ENCODE measurements at places on chromosomes 4 and X.

DNA sequence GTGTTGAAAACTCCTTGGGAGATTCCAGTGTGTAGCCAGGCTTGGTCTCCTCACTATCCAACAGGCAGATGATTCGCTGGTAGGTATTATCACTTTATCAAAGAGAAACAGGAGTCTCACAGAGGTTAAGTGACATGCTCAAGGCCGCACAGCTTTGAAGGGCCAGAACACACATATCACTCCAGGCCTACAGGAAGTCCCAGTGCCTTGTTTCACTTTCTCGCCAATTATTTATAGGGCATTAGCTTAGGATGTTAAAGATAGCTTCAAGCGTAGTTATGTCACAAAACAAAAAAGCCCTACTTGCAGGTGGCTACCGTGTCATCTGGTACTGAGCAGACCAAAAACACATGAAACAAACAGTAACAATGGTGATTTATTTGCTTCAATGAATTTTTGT is 13.2 kb downstream of the ATP8A1 start:
- DNase-seq, result no peak

- DNase-seq, result no peak
These were observed 30.0 kb downstream of the CTBP1 start for GRCh38 chr4:1218634-1219565.

GRCh38 chrX:24294619-24295018 is 19.2 kb downstream of the SUPT20HL2 start:
- no peak for DNase-seq

DNA sequence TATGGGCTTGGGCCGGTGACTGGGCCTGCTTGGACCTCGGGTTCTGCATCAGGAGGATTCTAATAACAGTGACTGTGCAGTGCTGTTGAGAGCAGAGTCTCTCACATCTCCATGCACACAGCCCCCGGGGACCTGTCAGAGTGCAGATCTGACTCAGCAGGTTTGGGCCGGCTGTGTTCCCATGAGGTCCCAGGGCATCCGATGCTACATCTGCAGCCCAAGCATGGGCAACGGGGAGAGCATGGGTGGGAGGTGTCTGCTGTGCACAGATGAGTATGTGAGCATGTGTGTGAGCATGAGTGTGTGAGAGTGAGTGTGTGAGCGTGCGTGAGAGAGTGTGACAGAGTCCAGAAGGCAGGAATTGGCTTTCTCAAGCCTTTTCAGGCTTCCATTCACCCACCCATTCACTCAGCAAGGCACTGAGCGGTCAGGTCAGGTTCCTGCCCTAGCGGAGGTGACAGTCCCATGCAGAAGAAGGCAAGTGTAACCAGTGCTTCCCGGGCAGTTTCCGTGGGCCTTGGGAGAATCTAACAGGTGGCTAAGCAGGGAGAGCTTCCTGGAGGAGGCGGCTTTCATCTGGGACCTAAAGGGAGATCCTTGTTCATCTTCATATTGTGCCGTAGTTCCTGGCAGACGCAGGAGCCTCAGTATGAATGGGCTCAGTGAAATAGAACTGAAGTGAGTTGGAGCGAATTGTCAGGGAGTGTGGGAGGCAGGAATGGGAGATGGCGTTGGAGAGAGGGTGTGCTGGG is 62.6 kb downstream of the SORCS2 start:
- DNase-seq, result no peak

DNA sequence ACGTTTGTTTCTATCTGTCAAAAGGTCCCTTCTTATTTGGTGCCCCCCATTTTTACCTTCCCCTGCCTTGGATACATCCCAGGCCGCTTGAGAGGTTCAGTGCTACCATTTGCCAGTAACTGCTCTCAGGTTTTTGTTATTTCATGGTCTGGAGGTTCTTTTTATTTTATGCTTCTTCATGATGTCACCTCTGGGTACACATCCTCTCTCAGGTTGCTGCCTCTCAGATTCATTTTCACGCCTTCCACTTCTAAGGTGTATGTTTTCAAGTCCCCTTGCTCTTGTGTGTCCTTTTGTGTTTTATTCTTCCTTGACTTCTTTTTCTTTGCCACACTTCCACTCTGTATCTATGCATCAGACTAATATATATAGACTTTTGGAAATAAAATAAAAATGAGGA is 640.1 kb upstream of the AADAT start:
- DNase-seq, result no peak

All from stimulated activated CD4-positive, alpha-beta T cell treated with anti-CD3 and anti-CD28 coated beads, Interleukin-4, amount 100 ng/mL, for 4 hours (primary cell).